ENCODE measurements at places on chromosomes 16 and 17. TPM values are rescaled to one million over a fixed set of nuclear protein-coding genes. Genes with fewer than 3 reads are reported as not detected.

- DNase-seq: no peak
Observed at GRCh38 chr17:6496116-6496481, 51.8 kb downstream of the PIMREG start.

GRCh38 chr16:31085411-31085810, 3.3 kb downstream of the PRSS53 start:
- DNase-seq: no peak

DNA sequence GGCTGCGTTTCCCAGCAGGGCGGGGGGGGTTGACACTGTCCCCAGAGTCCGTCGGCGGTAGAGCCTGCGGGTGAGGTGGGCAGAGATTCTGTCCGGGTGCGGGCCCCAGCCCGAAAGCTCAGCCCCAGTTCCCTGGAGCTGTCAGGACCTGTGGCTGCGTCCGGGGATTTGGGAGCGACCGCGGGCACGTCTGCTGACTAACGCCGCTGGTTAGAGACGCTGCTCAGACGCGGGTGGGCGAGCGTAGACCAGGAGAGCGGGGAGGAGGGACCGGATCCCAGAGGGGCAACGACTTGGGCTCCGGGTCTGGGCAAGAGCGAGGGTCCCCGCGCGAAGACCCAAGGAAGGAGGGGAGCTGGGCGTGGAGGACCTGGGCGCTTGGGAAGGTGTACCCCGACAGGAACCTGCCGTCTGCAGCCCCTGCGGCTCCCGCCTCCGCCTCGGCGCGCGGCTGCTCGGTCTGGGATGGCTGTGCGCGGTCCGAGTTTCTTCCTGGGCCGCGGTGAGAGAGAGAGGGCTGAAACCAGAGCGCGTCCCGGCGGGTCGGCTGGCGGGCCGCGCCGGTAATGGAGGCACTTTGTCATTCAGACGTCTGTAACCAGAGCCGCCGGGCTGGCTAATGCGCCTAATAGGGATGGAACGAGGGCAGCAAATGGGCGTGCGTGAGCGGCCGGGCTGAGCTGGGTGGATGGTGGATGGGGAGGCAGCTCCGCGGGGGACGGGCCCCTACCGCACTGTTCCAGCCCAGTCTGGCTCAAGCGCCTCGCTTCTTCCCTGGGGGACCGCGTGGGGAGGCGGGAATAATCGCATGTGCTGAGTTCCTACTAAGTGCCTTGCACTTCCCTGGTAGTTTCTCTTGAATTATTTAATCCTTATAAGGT, 2.3 kb downstream of the NGFR start:
- no peak for DNase-seq

DNA sequence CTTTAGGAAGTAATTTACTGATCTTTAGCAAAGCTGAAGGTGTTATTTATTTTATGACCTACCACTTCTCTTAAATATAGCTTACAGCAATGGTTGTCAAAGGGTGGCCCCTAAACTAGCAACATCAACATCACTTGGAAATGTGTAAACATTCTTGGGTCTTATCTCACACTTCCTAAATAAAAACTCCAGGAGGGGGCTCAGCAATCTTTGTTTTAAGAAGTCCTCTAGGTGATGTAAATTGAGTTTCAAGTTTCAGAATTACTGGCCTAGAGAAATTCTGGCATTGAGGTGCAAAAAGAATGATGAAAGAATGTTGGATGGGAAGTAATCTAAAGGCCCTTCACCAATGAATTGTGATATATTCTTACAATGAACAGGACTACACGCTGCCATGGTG, 142.3 kb downstream of the HS3ST4 start:
- no peak for DNase-seq

- no peak for DNase-seq
Observed at GRCh38 chr17:82077617-82078358, 12.2 kb upstream of the DUS1L start.

- DNase-seq: no peak
Observed at GRCh38 chr17:30793282-30793977, 31.1 kb downstream of the CRLF3 start.

DNA sequence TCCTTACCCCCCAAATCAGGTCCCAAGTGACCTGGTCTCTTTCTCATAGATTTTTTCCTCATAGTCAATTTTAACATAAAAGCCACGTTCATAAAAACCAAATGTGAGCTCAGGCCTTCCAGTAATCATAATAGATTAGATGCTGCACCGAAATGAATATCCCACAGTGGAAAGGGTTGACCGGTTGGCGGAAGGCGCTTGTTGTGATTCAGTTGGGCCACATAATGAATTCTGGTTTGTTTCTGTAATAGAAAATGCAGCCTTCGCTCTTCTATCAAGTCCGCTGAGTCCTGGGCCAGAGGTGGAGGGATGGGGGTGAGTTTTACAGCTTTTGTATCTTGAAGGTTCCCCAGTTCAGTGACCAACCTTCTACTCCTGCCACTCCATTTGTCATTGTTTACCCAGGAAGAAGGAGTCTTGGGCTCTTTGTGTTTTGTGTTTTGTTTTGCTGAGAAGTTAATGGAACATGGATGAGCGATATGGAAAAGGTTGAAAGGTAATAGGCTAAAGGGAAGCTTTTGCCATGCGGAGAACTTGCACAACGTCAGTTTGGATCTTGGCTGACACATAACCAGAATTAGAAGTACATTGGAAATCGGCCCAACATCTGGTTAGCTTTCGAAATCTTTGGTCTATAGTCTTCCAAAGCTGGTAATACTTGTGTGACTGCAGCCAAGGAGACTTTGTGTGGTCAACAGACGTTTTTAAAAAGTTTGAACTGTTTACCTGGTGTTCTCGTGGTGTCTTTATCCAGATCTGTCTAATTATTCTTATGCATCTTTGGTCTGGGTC, 89.5 kb downstream of the CLEC16A start:
- DNase-seq: no peak

GRCh38 chr17:40483679-40484078, 17.7 kb downstream of the TNS4 start:
- no peak for DNase-seq

DNA sequence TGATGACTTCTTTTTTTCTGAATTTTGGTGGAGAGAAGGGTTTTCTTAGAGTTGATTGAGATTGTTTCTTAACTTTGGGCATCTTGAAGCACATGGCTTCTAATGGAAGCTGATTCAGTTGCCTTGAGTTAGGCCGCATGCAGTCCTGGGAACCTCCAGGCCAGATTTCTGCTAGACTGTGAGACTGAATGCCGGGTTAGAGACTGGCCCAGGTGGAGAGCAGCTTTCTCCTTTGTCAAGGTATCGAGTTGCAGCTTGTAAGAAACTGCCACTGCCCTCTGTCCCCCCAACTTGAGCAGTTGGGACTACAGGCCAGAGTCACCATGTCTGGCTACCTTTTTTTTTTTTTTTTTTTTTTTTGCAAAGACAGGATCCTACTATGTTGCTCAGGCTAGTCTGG, 77.6 kb downstream of the CLEC16A start:
- no peak for DNase-seq

DNA sequence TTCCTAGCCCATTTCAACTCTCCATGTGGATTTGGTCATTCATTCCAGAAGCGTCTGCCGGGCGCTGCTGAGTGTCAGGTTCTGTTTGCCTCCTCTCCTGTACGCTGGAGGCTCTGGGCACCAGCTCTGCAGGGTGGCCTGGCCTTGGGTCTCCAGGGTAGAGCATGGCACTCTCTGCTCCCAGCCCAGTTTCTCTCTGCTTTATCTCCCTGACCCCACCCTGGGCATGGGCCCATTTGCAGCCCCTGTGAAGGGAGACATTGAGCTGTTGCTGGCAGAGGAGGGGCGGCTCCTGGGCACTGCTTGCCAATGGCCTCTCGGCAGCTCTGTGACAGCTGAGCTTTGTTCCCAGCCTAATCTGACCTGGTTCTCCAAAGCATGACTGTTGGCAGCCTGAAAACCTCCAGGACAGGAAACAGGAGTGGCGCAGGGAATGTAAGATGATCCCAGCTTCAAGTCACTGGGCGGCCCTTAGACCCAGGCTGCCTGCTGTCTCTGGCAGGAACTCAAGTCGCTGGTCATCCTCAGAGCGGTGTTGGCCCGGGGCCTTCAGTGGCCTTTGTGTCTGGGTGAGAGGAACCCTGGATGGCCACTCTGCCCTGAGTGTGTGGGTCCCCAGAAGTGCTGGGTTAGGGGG, 146.8 kb downstream of the SEC14L1 start:
- DNase-seq: no peak

- DNase-seq: no peak
Observed at GRCh38 chr16:67598527-67598926, 36.2 kb downstream of the CTCF start.

GRCh38 chr17:62110923-62111484, 45.9 kb upstream of the MED13 start:
- DNase-seq: no peak

DNA sequence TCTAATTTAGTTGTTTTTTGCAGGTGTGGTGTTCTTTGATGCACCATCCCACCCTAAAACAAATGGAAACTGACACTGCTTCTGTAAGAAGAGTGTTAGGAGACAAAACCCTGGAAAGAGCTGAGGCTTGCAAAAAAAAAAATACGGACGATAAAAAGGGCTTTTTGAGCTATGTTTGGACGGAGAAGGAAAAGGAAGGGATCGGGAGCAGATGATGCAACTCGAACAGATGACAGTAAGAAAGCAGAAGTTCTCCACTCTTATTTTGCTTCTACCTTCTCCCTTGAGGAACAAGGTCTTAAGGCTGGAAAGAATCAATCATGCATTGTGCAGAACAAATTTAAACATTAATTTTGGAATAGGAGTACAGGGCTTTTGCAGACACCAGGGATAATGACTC, 136.7 kb downstream of the MAF start:
- no peak for DNase-seq

- DNase-seq: no peak
Observed at GRCh38 chr17:72654706-72655105, 437.8 kb downstream of the SLC39A11 start.

DNA sequence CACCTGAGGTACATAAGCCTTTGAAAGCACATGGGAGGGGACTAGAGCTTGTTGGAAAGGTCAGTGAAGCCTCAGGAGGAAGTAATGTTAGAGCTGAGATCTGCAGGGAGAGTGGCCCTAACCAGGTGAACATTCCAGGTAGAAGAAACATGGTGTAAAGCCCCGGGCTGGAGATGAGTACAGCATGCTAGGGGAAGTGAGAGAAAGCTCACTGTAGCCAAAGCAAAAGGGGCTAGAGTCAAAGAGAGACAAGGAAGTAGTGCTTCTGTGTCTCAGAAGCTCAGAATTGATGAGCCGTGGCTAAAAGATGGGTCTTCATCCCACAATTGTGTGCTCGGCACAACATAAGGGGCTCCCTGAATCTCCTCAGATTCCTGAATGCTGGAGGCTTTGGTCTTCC, 481.8 kb downstream of the XYLT1 start:
- DNase-seq: no peak

GRCh38 chr16:21694609-21695008, 30.8 kb downstream of the OTOA start:
- DNase-seq: no peak

DNA sequence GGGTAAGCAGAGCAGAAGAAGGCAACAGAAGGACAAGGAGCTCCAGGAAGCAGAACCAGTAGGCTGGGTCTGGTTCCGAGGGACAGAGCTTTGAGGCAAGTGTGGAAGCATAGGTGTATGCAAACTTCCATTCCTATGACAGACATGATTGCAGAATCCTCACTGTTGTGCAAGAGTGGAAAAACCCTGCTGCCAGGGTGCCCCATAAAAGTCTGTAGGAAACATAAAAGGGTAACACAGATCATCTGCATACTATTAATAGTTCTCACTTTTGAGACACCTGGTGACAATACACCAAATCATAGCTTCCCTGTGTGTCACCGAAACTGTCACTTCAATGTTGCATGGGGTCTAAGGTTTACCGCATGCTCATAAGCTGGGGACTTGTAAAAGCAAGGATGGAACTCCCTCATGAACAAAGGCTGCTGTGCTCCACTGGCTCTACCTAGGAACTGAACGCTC, 39.7 kb downstream of the ARHGAP17 start:
- no peak for DNase-seq

GRCh38 chr16:67528870-67529581, 397 bp downstream of the RIPOR1 start:
- no peak for DNase-seq

DNA sequence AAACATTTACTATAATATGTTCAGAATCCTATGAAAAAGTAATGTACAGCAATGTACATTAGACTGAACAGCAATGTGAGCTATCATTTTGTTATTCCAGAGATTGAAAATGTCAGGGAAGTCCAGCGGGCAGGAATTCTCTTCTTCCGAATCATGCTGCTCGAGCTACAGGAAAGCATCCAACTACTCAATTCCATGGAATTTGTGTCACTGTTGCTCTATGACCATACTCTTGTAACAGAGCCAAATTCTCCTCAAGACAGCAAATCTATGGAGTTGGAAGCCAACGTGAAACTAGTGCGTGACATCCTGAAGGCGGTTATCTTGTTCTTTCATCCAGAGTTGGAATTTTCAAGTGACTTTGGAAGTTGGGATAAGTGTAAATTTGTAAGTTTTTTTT, 24.8 kb upstream of the NSRP1 start:
- DNase-seq: peak; percentile 48

- no peak for DNase-seq
Observed at GRCh38 chr17:83062011-83062817, 17.2 kb upstream of the METRNL start.

DNA sequence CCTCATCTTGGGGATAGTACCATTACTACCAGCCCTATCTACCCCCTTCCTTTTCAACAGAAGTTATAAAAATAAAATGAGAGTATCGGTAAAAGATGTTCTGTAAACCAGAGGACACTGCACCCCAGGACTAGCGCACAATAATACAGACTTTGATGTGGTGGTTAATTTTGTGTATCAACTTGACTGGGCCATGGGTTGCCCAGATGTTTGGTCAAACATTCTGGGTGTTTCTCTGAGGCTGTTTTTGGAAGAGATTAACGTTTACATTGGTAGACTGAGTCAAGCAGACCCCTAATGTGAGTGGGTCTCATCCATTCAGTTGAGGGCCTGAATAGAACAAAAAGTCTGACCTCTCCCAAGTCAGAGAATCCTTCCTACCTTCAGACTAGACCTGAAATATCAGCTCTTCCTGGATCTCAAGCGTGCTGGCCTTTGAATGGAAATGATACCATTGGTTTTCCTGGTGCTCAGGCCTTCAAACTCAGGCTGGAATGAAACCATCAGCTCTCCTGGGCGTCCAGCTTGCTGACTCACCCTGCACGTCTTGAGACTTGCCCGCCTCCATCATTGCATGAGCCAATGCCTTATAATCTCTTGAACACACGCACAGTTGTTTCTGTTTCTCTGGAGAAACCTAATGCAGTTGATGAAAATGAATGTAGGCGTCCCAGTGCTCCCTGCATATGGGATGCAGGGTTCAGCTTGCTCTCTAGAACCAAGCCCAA, 10.1 kb downstream of the MRM1 start:
- DNase-seq: no peak

- no peak for DNase-seq
Observed at GRCh38 chr17:37479025-37479424, 10.7 kb upstream of the DUSP14 start.

GRCh38 chr16:125011-125410, 13.5 kb downstream of the NPRL3 start:
- DNase-seq: no peak

GRCh38 chr16:30767767-30768465, 5.8 kb downstream of the RNF40 start:
- no peak for DNase-seq

The IL32 gene
- 17.1 TPM for total RNA-seq

The MT4 gene
- total RNA-seq: not detected

The C1QL1 gene
- total RNA-seq: 9.5 TPM

The RAB11FIP3 gene
- 57.3 TPM for total RNA-seq

The KRTAP4-6 gene
- total RNA-seq: not detected

The RFFL gene
- 38.4 TPM for total RNA-seq

The JPH3 gene
- 1.2 TPM for total RNA-seq

The SYT17 gene
- 5.4 TPM for total RNA-seq

The MT1E gene
- total RNA-seq: 170 TPM

The COPS3 gene
- 73.6 TPM for total RNA-seq

The PARD6A gene
- total RNA-seq: 10.8 TPM

Measured in Panc1 (cell line).